ENCODE measurements at places on chromosomes 4 and X.

- no peak for DNase-seq
Observed at GRCh38 chr4:17068392-17068791, 169.9 kb upstream of the LDB2 start.

DNA sequence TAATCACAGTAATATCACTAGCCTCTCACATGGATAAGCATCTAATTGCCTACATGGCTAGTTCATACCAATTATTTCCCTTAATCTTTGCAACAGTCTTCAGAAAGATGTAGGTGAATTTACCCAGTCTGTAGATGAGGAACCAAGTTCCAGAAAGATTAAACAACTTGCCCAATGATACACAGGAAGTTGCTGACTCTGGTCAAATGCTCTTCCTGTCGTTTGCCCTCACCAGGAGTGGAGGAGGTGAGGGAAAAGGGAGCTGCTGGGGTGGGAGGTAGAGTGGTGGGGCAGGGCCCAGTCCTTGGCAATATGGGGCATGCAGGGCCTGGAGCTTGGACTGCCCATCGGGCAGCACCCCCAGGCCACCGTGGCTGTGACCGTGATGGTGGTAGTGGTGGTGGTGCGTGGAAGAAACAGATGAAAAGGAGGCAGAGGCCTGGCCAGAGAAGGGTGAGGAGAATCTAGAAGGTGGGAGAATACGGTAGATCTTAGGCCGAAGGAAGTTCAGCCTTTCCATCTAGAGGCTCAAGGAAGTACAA is 2.3 kb upstream of the KDM5C start:
- no peak for DNase-seq

DNA sequence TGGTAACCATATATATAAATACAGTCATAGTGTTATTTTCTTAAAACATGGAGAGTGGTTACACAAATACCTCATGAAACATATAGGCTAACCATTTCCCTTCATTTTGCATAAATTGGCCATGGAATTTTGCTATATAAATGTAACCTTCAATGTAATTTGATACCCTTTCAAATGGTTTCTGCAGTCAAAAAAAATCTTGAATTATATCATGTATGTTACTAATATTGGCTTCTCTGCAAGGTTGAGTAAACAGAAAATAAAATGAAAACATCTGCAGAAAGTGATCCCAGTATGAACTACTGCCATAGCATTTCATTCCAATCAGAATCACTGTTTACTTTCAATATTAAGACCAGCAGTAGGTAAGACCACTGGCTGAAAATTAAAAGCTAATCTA is 1165.9 kb upstream of the TENM3 start:
- DNase-seq = no peak

DNA sequence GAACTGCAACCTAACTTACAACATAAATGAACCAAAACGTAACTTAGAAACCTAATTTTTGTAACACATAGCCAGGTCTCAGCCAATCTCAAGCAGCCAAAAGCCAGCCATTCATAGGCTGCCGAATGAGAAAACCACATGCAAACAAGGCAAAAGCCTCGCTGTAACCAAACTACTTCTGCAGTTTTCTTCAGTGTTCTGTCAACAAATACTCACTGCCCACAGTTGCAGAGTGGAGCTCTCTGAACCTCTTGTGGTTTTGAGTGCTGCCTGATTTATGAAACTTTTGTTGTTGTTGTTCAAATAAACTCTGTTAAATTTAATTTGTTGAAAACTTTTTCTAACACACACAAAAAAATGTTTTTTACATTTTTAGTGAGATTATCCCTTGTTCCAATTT is 251.2 kb downstream of the PAPSS1 start:
- DNase-seq = no peak

DNA sequence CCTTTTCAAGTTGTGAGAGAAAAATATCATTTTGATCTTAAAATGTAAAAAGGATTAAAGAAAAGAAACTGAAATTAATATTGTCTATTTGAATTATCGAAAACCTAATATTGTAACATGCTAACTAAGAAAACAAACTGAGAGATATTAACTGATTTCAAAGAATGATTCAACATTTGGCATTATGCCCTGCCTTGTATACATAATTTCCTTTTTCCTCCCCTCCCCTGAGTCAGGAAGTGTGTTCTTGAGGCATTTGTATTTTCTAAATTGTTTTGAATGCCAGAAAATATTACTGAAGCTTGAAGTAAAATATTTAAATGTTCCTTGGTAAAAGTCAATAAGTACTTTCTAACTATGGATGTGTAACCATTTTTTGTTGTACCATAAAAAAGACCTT is 49.4 kb downstream of the RPS6KA3 start:
- DNase-seq = no peak

DNA sequence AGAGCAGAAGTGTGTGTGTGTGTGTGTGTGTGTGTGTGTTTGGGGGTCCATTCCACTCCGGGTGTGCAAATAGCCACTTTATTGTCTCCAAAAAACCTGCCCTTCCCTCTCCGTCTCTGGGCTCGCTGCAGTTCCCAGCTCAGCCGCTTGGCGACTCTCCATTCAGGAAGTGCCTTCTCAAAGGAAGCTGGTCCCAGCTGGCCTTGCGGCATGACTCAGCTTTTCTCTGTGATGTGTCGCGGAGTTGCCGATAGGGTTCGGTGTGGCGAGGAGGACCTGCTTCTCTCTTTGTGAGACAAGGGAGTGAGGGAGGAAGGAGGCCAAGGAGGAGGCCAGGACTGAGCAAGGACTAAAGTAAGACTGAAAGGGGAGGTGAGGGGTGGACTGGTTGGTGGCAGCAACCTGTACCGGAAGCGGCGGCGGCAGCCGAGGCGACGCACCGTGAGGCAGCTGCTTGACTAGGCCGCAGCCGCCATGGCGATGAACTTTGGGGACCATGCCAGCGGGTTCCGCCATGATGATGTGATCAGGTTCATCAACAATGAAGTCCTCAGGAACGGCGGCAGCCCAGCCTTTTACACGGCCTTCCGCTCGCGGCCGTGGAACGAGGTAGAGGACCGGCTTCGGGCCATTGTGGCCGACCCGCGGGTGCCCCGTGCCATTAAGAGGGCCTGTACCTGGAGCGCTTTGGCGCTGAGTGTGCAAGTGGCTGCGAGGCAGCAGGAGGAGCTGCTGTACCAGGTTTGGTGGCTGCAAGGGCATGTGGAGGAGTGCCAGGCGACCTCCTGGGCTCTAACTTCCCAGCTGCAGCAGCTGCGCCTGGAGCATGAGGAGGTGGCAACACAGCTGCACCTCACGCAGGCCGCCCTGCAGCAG is at the start of gene TEX13C:
Gene TEX13C, plus strand, starts transcription at position 226 of the 876 bp plus-strand sequence. Its CDS starts 249 bp downstream, at position 475.
- DNase-seq = no peak

DNA sequence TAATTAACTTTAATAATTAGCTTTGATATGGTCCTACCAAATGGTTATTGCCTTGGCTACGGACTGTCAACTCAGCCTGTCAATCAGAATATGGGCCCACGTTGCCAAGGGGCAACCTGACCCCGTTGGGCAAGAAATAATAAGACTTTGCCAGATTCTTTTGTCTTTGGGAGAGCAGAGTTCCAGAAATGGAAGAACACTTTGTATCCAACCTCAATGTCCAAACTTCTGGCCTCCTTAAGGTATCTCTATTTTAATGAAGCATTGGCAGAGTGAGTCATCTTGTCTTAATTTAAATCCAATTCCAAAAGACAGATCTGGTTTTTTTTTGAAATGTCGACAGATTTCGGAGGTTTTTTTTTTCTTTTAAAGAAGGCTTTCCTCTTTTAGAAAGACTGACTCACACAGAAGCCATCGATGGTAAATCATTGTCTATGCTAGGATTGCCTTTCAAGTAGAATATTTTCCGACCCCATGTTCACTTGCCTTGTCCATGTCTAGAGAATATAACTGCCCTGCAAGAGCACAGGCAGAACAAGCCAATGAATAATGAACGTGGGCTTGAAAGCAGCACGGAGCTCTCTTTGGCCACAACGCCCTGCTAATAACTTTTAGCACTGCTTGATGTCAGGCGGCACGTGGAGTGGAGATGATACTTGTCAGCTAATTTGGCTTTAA is 190.3 kb upstream of the GATB start:
- no peak for DNase-seq

GRCh38 chr4:78845472-78845871 is 69.3 kb downstream of the BMP2K start:
- no peak for DNase-seq

GRCh38 chrX:115571712-115572111 is 10.7 kb downstream of the PLS3 start:
- no peak for DNase-seq

- no peak for DNase-seq
Observed at GRCh38 chr4:78065508-78066192, 8.5 kb downstream of the FRAS1 start.

- DNase-seq = no peak
Observed at GRCh38 chr4:92253986-92254671, 49.6 kb upstream of the GRID2 start.

GRCh38 chrX:3154386-3154975 is 113.2 kb downstream of the ARSF start:
- DNase-seq = no peak

GRCh38 chr4:6107114-6107791 is 89.0 kb upstream of the C4orf50 start:
- DNase-seq = no peak

DNA sequence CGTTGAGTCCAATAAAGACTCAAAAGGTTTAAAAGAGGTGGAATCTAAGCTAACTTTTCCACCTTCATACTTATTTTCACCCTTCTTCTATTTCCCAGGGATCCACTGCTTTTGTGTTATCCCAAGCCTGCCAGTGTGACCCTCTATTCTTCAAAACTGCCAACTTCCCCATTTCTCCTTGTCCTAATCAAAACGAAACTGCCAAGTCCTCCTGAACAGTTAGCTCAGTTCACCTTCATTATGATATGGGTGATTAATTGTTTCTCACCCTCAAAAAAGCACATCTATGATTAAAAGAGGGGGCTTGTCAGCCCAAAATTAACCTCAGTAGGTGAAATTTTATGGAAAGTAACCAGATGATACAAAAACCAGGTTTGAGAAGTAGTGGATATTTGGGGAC is 108.4 kb downstream of the GUCY2F start:
- no peak for DNase-seq

- no peak for DNase-seq
Observed at GRCh38 chrX:110182865-110183264, 135.0 kb downstream of the AMMECR1 start.

DNA sequence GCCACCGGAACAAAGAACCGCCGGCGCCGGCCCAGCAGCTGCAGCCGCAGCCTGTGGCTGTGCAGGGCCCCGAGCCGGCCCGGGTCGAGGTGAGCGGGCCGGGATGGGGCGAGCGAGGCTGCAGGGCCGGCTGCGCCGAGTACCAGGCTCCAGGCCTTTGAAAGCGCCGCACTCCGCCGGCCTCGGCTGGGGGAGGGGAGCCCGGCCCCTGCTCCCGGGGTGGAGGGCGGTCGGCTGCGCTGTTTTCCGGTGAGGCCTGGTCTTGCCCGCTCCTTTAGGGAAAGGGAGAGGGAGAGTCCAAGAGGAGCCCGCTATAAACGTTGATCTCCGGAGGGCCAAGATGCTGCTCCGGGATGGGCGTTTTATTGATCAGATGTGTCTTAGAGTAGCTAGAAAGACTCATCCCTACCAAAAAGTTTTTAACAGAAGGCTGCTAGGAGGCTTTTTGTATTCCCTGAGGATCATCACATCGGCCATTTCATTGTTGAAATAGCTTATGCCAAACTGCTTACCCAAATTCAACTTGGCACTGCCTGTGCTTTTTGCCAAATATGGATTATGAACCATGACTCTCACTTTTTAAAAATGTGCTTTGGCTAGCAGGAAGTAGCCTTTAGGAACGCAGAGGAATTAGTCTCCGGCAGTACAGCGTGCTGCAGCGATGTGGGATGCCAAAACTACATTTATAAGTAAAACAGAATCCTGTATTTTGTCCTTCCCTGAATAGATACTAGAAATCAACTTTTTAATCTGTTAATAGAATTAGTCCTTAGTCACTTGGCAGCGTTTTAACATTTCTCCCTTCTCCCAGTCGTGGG is 760 bp downstream of the TMEM165 start:
- peak; percentile 7 for DNase-seq

- no peak for DNase-seq
Observed at GRCh38 chr4:16438986-16439385, 212.7 kb upstream of the TAPT1 start.

DNA sequence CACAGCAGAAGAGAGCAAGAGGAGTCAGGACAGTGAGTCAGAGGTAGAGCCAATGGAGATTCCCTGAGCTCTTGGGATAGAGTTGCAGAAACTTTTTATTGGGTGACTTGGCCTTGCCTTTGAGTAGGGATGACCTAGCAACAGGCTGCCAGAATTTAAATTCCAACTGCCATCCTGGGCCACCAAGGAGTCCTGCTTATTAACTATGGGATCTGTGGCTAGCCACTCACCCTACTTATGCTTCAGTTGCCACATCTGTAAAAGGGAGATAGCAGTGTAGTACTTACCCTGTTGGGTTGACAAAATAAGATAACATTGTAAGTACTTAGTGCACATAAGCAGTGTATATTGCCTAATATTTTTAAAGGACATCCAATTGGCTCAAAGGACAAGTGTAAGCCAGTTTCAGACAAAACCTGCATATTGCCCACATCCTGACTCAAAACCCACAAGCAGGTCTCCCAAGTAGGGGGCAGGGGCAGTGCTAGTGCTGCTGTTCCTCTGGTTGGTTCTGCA is 43.5 kb upstream of the TMEM164 start:
- DNase-seq = no peak

DNA sequence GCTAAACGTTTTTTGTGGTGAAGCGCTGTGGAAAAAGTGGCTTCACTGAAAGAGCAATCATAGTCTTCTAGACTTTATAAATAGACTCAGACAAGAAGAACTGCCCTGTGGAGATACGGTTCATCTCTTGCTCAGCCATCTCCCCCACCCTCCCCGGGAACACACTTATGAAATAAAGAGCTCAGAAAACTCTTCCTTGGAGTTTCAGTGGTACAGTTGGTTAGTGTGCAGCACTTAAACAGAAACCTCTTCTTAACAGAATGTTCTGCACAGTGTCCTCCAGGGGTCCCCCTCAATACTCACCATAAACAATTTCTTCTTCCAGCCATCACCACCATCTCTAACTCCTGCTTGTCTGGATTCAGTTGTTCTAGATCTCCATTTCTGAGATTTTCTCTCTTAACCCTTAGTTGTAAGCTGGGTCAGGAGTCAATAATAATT is 313.0 kb downstream of the ARHGAP10 start:
- no peak for DNase-seq

- no peak for DNase-seq
Observed at GRCh38 chr4:81919223-81919622, 447.5 kb upstream of the RASGEF1B start.

GRCh38 chrX:42107495-42108488 is 184.4 kb upstream of the CASK start:
- no peak for DNase-seq

- no peak for DNase-seq
Observed at GRCh38 chrX:109728173-109728535, 4.9 kb downstream of the ACSL4 start.

DNA sequence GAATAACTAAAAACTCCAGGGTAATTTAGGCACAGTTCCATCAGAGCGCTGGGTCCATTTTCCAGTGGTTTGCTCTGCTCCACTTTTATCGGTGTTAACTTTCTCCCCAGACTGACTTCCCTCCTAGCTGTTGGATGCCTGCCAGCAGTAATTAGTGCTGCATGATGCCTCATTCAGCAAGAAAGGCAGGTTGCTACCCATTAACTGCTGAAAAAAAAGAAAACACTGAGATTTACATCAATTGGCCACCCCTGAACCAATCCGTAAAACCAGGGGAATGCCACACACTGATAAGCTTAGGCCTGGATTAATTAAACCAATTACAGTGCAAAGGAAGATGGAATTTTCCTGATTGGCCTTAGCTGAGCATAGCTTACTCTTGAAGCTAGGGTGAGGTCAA is 182.4 kb upstream of the CXXC4 start:
- no peak for DNase-seq

Measured in activated CD4-positive, alpha-beta T cell treated with anti-CD3 and anti-CD28 coated beads for 4 hours (primary cell).